Right lobe of liver (tissue), 6 donors: ENCODE measurements at places on chromosomes 13 and 19.
A peak's percentile ranks its signal among the peaks of the same experiment; 100 is the strongest.

- DNase-seq, result no peak
Observed at GRCh38 chr19:35556025-35556590, 7.3 kb downstream of the ATP4A start.

GRCh38 chr13:25253702-25254101 lies 33.6 kb downstream of the MTMR6 start:
- no peak for DNase-seq

- DNase-seq, result no peak
Observed at GRCh38 chr13:51355217-51355616, 15.7 kb downstream of the SERPINE3 start.

GRCh38 chr19:31268751-31269383 lies 80.4 kb downstream of the TSHZ3 start:
- no peak for DNase-seq

- DNase-seq, result no peak
Observed at GRCh38 chr13:80510686-80511085, 169.8 kb upstream of the SPRY2 start.

- no peak for DNase-seq
Observed at GRCh38 chr13:113411216-113412023, 41.9 kb downstream of the ADPRHL1 start.

DNA sequence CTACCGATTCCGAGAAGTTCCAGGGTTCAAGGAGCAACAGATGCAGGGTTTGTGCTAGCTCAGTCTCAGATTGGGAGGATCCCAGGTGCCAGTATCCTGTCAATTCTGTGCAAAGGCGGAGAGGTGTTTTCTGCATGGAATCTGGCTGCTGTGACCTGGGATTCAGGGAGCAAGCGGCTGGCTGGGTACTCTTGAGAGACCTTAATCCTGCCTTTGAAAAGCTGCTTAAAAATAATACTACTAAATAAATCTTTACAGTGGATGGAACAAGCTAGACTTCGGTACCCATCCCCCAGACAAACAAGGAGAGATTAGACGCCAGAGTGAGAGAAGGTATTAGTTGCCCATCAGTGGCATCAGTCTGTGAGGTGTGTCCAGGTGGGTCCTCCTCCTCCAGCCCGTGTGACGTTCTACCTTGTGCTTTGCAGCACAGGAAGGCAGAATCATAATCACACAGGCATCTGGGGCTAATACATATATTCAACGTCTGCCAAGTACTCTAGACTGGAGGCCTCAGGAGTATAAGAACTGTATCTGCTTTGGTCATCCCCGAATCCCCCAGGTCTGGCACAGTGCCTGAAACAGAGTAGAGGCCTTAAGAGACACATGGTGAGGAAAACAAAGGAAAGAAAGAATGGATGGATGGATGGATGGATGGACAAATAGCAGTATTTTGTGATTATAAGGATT lies 230.6 kb downstream of the ZNF536 start:
- DNase-seq, result no peak

DNA sequence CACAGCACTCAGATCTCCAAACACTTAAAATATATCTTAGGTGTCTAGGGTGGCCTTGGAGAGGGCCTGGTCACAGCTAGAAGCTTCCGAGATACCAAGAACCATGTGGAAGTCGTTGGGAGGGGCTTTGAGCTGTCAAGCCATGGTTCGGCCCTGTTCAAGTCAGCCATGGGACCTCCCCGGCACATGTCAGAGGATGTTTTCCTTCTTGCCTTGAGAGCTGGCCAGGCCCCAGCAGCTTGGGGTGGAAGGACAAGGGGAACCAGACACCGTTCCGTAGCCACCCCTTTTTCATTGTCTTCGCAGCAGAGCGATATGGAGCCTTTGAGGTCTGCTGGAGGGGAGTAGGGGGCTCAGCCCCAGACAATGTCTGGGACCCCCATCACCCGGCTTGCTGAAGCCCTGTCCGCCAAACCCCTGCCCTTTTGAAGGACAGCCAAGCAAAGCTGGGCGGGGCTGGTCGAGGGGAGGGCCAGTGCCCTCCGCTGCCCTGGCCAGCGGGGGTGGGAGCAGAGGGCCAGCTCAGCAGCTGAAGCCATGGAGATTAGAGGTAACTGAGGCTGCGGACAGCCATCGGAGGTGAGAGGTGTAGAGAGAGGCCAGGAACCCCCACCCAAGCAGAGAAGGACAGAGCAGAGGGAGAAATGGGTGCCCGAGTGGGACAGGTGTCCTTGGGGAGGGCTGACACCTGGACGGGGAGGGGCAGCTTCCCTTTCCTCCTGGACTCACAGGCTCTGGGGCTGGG lies 435 bp downstream of the KLK11 start:
- DNase-seq, result no peak

GRCh38 chr13:27128825-27129627 lies 42.6 kb downstream of the USP12 start:
- DNase-seq, result no peak

DNA sequence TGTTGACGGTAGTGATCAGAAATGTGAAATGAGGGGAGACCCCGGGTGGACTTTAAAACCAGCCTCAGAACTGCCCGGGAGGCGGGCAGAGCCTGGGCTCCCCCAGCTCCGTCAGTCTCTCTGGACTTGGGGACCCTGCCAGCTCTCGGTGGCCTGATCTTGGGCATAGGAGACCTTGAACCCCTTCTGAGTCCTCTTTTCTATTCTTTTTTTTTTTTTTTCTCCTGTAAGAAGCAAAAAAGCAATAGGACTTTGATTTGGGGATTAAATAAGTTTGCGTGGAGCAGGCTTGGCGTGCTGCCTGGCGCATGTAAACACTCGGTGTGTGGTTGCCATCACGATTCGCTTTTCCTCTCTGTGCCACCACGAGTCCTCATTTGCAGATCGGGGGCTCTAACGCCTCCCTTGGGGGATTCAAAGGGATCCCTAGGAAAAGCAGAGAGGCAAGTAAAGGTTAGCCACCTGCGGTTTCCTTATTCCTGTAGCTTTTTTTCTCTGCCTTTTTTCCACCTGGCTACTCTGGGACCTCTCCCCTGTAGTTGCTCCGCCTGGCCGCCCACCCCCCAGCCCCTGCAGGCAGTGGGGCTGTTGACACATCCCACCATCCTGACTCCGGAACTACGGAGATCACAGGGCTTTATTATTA lies 1.3 kb downstream of the SAFB start:
- DNase-seq, result peak; percentile 68

GRCh38 chr19:31674503-31675192 lies 325.4 kb upstream of the TSHZ3 start:
- DNase-seq, result no peak

DNA sequence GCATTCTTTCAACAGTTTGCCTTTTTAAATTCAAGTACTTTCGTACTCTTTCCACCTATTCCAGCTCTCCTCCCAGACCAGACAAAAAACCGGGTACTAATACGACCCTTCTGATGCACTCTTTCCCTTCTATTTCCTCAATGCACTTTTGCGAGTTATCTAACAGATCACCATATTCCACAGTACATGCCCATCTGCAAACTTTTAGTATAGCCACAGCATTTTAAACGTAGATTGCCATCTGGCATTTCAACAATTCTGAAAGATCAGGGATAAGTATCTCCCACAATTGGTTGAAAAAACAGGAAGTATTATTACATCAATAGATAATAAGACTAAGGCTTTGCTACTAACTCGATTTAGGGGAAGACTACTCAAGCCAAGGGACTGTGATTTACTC lies 31.5 kb downstream of the RBM26 start:
- no peak for DNase-seq

DNA sequence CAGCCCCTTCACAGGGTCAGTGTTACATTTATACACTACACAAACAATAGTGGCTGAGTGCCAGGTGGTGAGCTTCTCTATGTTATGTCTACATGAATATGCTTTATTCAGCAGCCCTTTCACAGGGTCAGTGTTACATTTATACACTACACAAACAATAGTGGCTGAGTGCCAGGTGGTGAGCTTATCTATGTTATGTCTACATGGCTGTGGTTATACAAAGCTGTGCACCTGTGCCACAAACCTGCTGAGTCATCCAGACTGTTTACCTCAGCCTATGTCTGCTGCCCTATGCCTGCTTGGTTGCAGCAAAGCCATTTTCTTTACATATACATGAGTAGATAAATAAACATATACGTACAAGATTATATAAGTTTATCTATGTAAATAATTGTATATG lies 76.5 kb downstream of the ZNF726 start:
- no peak for DNase-seq

DNA sequence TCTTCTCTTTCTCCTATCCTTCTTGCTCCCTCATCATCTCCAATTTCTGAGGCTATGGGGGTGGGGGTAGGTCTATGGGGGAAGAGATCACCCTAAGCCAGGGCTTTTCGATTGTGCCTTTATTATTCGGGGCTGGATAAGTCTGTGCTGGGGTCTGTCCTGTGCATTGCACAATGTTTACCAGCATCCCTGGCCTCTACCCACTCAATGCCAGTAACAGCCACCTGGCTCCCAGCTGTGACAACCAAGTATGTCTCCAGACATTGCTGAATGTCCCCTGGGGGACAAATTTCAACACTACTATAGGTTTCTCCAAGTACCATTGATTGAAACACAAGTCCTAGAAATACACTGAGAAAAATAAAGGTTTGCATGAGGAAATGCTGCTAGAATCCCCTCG lies 13.2 kb downstream of the CBY2 start:
- no peak for DNase-seq

- DNase-seq, result no peak
Observed at GRCh38 chr13:82439159-82439904, 1442.9 kb downstream of the SLITRK1 start.

- DNase-seq, result peak; percentile 8
Observed at GRCh38 chr13:113964251-113964995, 9.5 kb downstream of the C13orf46 start.

DNA sequence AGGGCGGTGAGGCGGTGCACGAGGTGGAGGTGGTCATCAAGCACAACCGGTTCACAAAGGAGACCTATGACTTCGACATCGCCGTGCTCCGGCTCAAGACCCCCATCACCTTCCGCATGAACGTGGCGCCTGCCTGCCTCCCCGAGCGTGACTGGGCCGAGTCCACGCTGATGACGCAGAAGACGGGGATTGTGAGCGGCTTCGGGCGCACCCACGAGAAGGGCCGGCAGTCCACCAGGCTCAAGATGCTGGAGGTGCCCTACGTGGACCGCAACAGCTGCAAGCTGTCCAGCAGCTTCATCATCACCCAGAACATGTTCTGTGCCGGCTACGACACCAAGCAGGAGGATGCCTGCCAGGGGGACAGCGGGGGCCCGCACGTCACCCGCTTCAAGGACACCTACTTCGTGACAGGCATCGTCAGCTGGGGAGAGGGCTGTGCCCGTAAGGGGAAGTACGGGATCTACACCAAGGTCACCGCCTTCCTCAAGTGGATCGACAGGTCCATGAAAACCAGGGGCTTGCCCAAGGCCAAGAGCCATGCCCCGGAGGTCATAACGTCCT lies 9.4 kb upstream of the PROZ start:
- no peak for DNase-seq

GRCh38 chr13:75135325-75135825 lies 346.6 kb downstream of the TBC1D4 start:
- DNase-seq, result no peak
